Substantia nigra (tissue), 51 donors: ENCODE measurements at places on chromosomes 1 and 21.

DNA sequence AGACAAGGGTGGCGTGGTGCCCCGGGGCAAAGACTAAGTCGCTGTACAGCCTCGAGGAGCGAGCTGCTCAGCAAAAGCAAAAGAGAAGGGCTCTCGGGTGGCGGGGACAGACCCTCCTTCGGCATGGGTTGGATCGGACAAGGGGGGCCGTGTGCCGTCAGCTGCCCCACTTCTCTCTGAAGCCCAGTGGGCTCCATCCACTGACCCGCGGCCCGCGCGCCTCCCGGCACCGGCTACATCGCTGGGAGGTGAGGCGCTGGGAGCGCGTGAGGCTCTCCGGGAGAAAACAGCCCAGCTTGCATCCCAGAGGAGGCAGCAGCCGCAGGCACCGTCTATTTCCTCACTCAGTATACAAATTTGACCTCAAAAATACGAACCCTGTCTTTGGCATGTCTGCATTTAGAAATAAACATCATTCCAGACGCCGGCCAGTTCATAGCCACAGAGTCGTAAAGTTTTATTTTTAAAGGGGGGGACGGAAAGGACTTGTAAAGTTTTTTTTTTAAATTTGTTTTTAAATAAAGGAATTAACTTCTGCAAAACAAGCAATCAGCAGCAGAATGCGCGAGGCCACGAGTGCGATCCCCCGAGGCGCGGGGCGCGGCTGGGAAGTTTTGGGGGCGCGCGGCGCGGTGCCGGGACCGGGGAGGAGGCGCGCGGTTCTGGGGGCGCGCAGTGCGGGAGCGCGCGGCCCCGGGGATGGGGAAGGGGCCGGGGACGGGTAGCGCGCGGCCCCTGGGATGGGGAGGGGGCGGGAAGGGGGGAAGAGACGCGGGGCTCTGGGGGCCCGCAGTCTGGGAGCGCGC is 689 bp upstream of the GPR137B start:
- no peak for DNase-seq

- no peak for DNase-seq
Observed at GRCh38 chr21:32046191-32046590, 173.4 kb downstream of the HUNK start.

DNA sequence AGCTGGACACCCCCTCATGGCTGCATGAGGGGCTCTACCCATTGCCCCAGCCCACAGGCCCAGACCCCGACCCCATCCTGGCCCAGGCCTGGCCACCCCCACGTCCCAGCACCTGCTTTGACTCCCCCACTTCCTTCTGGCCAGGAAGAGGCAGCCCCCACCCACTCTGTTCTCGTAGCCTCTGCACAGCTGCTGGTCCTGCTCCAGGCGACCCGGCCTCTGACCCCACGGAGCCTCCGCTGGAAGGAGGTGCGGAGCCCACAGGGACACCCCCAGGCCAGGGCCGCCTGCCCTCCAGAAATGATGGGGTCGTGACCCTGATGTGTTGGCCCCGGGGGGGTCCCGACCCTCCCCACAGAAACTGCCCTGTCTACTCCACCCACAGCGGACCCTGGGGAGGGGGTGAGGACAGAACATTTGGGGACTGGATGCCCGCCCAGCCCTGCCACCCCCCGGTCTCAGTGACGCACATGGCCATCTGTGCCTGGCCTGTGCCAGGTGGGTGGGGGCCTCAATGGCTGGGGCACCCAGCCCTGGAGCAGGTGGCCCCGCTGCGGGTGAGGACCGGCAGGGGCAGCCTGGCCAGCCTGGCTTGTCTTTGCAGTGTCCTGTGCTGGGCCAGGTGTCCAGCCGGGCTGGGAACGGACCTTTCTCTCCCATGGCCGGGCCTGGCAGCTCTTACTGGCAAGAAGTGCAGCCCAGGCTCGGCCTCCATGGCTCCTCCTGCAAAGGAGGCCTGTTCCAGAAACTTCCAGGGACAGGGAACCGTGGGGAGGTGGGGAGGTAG is 78.6 kb downstream of the MORN1 start:
- DNase-seq = no peak

GRCh38 chr1:116255486-116256285 is 117.4 kb upstream of the ATP1A1 start:
- DNase-seq = no peak

- DNase-seq = no peak
Observed at GRCh38 chr1:78834201-78834741, 172.3 kb downstream of the ADGRL4 start.

DNA sequence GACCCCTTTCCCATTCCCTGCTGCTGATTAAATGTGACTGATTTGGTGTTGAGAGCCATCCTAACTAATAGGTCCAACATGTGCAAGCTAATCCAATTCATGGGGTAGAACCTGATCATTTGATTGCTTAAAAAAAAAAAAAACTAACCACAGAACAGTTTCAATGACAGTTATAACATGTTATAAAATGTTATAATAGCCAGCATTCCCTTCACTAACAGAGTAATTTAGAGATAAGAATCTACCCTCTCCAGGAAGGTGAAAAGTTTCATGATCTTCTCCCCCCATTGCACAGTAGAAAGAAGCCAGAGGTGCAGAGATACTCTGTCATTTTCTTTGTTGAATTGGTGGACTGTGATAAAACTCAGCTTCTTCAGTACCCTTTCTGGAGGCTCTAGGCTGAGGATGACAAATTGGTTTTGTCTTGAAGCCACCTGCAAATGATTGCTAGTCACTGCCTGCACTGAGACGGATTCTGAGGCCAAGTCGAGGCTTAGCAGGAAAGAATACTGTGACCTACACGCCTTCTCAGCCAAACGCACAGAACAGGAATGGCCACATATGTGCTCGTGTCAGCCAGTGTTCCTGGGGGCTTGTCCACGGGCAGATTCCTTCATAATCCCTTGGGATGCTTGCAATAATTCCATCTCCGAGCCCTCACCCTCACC is 215.7 kb upstream of the IRF2BP2 start:
- DNase-seq = no peak

- no peak for DNase-seq
Observed at GRCh38 chr1:7863756-7864328, 11.0 kb upstream of the UTS2 start.

- no peak for DNase-seq
Observed at GRCh38 chr1:44521378-44522080, 116.5 kb downstream of the RNF220 start.

GRCh38 chr1:17347769-17348592 is 24.0 kb upstream of the PADI6 start:
- no peak for DNase-seq

DNA sequence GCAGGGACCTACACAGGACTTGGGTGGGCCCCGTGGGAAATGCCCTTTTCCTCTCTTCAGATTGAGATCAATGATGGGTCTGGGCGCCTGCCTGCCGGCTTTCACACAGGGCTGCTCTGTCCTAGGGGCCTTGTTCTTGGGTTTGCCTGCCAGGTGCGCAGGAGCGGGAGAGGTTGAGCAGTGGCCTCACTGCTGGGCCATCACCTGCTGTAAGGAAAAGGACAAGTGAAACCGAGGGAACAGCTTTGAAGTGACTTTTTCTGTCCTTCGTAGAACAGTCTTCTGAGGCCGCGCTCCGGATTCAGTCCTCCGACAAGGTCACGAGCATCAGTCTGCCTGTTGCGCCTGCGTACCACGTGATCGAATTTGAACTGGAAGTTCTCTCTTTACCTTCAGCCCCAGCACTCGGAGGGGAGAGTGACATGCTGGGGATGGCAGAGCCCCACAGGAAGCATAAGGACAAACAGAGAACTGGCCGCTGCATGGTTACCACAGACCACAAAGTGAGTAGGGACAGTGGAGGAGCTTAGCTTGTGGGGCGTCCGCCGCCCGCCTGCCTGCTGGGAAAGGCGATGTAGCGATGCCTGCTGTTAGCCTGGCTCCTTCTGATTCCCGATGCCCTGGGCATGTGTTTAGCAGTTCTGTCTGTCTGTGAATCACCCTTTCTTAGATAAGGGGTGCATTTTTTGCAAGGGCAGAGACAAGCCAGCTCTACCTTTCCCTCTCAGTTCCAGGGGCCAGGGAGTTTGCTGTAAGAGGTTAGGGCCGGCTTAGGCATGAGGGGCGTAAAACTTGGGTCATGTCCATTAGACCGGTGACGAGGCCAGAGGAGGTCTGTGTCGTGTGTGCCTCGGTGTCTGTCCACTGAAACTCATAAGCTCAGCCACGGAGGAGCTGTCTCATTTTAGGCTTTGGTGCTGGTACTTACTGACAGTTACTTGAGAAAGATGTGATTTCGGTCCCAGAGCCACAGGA is 19.5 kb upstream of the PWP2 start:
- DNase-seq = no peak

- no peak for DNase-seq
Observed at GRCh38 chr1:54332781-54333585, 73.2 kb downstream of the SSBP3 start.

GRCh38 chr1:72394457-72394856 is 112.1 kb upstream of the NEGR1 start:
- DNase-seq = no peak

DNA sequence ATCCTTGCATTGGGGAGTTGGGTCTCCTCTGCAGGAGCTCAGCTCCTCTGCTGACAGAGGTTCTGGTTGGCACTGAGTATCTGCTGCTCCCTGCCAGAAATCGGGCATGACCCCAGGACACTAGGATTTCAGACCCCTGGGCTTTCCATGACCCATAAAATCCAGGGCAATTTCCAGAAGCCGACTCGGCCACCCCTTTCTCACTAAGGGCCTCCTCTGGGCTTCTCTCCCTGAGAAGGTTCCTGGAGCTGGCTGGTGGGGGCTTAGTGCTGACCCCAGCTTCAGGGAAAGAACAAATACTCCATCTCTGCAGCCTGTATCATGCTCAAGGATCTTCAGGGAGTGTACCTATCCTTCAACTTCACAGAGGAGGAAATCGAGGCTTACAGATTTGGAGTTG is 603.4 kb downstream of the PTPRU start:
- DNase-seq = no peak

DNA sequence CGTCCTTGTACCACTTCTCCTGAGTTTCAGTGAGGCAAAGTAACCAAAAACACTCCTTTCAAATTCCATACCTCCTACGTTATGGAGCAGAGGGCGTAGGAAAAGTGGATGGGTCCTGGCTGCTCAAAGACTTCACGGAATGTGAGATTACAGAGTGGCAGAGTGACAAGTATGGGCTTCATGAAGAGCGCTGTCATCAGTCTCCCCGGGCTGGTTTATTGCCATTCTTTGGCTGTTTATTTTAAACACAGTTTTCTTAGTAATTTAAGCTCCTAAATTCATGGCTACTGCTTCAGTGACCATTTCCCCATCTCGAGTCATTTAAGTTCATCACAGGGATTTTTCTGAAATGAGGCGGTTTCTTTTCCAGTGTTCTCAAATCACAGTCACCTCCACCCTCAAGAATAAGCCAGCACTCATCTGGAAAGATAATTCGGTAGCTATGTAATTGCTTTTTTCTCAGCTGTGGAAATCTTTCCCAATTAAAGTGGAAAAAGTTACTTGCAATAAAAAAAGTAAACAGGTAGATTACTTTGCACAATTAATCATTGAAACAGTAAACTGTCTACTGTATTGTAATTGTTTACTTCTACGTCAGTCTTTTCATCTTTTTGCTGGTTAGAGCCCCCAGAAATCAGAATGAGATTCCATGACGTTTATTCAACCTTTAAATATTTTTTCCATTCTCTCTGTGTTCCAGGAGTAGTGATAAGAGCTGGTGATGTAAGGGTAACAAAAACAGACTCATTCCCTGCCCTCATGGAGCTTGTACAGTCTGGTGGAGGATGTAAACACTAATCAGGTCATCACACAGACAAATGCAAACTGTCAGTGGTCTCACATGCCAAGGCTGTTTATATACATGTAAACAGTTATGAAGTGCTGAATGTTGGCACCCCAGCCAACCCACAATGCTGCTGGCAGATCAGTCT is 3.0 kb upstream of the SMYD2 start:
- no peak for DNase-seq

GRCh38 chr1:246351721-246352120 is 155.4 kb downstream of the SMYD3 start:
- DNase-seq = no peak

DNA sequence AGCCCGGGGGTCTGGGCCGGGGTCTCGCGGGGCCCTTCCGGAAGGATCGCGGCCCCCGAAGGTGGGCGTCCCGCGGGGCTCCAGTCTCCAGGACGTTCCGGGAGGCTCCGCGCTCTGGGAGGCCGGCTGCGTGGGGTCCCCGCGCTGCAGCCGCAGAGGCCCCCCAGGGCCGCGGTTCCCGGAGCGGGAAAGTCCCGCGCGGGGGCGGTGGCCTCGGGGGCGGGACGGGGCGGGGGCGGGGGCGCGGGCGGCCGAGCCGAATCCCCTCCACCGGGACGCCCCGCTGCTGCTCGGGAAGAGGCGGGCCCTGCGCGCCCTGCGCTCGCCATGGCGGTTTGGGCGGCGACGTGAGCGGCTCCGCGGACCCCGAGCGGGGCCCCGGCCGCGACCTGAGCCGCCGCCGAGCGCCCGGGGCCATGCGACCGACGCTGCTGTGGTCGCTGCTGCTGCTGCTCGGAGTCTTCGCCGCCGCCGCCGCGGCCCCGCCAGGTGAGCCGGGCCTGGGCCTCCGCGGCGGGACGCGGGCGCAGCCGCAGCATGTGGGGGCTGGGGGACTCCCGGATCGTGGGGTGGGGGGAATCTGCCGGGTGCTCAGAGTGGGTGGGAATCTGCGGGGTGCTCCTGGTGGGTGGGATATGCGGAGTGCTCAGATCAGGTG is at the start of gene IFNGR2:
Gene IFNGR2 (plus strand): TSS at position 286 of the 658 bp plus-strand sequence. CDS start 131 bp downstream, at position 417.
- no peak for DNase-seq

DNA sequence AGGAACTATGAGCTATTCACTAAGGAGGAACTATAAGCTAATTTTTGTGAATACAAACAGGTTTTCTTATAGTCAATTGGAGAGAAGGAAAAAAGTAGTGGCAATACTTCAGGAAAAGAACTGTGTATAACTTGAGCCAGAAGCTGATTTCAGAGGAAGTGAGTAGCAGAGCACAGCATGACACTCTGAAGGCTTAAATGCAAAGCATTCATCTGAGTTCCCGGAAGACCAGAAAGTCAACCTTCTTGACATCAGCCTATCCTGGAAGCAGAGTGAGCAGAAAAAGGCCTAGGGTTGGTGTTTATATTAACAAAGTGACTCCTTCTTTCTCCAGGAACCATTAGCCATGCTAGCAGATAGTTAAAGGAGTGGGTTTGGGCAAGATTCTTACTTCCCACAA is 545.2 kb downstream of the MRPL39 start:
- DNase-seq = no peak

- no peak for DNase-seq
Observed at GRCh38 chr1:220084460-220084859, 5.1 kb downstream of the BPNT1 start.

DNA sequence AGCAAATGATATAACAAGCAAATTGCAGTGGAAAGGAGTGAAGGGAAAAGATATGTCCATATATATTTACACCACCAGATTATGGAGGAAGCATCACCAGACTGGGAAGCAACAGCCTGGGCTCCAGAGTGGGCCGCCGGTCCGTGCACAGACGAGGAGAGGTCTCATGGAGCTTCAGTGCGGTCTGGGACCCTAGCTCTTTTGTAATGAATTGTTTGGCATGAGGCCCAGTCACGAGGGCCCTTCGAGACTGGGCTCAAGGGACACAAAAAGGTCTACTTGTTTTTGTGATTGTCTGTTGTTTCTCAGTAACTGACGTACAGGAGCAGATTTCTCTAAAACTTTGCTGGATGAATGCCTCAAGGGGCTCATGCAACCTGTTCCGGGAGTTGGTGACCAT is 12.9 kb upstream of the STUM start:
- DNase-seq = no peak
